ENCODE measurements at places on chromosomes 6 and 20. TPM values are rescaled to one million over a fixed set of nuclear protein-coding genes. Genes with fewer than 3 reads are reported as not detected.

Gene CLDN20
- not detected for total RNA-seq

DNA sequence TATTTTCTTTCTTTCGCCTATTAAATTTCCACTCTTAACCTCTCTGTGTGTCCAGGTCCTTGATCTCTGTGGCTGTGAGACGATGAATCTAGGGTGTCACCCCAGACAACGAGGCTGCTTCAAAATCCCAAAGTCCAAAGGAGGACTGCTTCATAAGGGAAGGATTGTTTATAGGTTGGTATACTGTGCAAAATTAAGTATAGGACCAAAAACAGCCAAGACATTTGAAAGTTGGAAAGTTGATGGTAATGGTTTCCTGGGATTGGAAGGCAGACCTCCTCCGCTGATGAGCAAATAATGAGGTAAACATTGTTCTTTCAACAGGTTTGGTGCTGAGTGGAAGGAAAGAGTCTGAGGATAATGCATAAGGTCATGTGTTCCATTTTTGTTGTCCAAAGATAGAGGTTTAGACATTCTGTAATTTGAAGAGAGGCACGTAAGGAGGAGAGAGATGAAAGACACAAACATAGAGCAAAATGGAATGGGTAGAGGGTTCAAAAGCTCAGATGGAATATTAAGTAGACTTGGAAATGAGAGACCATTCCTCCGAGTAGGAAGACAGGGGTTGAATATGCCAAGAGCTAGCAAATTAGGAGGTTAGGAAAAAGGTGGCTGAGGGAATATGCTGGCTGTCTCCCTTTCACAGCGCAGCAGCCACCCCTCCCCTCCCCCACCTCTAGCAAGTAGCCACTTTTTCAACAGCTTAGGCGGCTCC lies 24.8 kb downstream of the ZNF311 start:
- no peaks in the 10 kb centered on the region for H3K27me3 ChIP-seq
- H3K4me1 ChIP-seq: peaks cover 22% of the 10 kb centered on the region
- peak; percentile 72 for DNase-seq
- H3K4me3 ChIP-seq: peak overlapping the region; percentile 56
- H3K27ac ChIP-seq: peak overlapping the region; percentile 97

GRCh38 chr6:71279321-71279720 lies 9.3 kb upstream of the OGFRL1 start:
- no peak for DNase-seq
- no peak overlapping the region for H3K4me3 ChIP-seq
- no peak overlapping the region for H3K27ac ChIP-seq

Gene BMP7
- 0.13 TPM for total RNA-seq

Gene GLP1R
- total RNA-seq: not detected

Gene HDGFL1
- total RNA-seq: 0.38 TPM

- DNase-seq: no peak
- no peak overlapping the region for H3K27ac ChIP-seq
- no peaks in the 10 kb centered on the region for H3K4me1 ChIP-seq
- no peaks in the 10 kb centered on the region for H3K36me3 ChIP-seq
- no peaks in the 10 kb centered on the region for H3K27me3 ChIP-seq
- H3K4me3 ChIP-seq: no peak overlapping the region
These were observed 137.0 kb downstream of the KCNQ5 start for GRCh38 chr6:72758901-72759300.

- H3K27me3 ChIP-seq: no peaks in the 10 kb centered on the region
- DNase-seq: no peak
- no peak overlapping the region for H3K27ac ChIP-seq
- H3K4me1 ChIP-seq: peaks cover 13% of the 10 kb centered on the region
- H3K4me3 ChIP-seq: no peak overlapping the region
- no peaks in the 10 kb centered on the region for H3K36me3 ChIP-seq
These were observed 36.8 kb upstream of the PRND start for GRCh38 chr20:4684837-4685413.

GRCh38 chr6:125611573-125612344 lies 137.7 kb upstream of the HEY2 start:
- no peak overlapping the region for H3K4me3 ChIP-seq
- no peak overlapping the region for H3K27ac ChIP-seq
- H3K4me1 ChIP-seq: no peaks in the 10 kb centered on the region
- no peak for DNase-seq
- H3K36me3 ChIP-seq: no peaks in the 10 kb centered on the region
- 0 out of 2 replicates have a peak, but pooled peaks cover 5% of the 10 kb centered on the region for H3K27me3 ChIP-seq

- no peak overlapping the region for H3K27ac ChIP-seq
- no peak for DNase-seq
- no peaks in the 10 kb centered on the region for H3K27me3 ChIP-seq
- H3K4me1 ChIP-seq: peaks cover 7% of the 10 kb centered on the region
- H3K36me3 ChIP-seq: no peaks in the 10 kb centered on the region
These were observed 69.6 kb upstream of the VSTM2L start for GRCh38 chr20:37833221-37833896.

GRCh38 chr20:61125546-61126180 lies 126.4 kb upstream of the CDH4 start:
- H3K36me3 ChIP-seq: no peaks in the 10 kb centered on the region
- DNase-seq: no peak
- peaks cover 37% of the 10 kb centered on the region for H3K27me3 ChIP-seq
- no peaks in the 10 kb centered on the region for H3K4me1 ChIP-seq
- H3K27ac ChIP-seq: no peak overlapping the region
- H3K4me3 ChIP-seq: no peak overlapping the region

Data from K562 (cell line).